ENCODE measurements at places on chromosomes 4 and X.

GRCh38 chrX:50614460-50614859, 143.8 kb upstream of the DGKK start:
- no peak for DNase-seq

DNA sequence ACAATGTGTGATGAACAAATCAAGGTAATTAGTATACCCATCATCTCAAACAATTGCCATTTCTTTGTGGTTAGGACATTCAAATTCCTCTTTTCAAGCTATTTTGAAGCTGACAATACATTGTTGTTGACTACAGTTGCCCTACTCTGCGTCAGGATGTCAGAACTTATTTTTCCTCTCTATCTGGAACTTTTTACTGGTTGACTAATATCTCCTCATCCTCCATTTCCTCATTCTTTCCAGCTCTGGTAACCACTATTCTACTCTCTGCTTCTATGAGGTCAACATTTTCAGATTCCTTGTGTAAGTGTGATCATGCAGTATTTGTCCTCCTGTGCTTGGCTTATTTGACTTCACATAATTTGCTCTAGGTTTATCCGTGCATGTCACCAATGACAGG, 240.5 kb upstream of the HS3ST1 start:
- no peak for DNase-seq

DNA sequence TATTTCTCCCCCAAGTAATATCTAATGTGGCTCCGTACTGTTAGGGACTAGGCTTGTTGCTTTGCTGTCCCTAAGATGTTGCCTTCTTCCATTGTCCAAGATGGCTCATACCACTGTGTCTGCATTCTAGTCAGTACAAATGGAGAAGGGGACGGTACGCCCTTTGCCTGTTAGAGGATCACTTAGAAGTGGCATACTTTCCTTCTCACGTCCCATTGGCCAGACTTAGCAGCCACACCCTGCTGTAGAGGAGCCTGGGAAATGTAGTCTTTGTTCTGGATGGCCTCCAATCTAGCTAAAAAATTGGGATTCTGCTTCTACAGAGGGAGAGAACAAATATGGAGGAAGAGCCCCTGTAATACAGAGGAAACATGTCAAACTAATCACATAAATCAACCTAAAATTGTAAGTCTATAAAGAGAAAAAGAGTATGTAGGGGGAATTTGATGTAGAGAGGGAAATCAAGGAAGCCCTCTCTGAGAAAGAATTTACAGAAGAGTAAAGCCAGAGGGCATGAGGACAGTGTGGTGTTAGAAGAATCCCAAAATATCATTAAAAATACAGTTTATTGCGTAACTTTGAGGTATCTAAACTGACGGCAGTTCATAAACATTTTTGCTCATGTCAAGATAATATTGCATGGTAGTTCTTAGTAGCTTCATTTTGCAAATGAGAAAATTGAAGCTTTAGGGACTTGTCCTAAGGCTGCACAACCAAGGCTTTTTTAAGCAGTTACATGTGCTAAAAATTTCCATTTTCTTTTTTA, 15.1 kb downstream of the PRIMPOL start:
- no peak for DNase-seq

- no peak for DNase-seq
Measured at GRCh38 chrX:44747317-44747716, 96.5 kb upstream of the DUSP21 start.

DNA sequence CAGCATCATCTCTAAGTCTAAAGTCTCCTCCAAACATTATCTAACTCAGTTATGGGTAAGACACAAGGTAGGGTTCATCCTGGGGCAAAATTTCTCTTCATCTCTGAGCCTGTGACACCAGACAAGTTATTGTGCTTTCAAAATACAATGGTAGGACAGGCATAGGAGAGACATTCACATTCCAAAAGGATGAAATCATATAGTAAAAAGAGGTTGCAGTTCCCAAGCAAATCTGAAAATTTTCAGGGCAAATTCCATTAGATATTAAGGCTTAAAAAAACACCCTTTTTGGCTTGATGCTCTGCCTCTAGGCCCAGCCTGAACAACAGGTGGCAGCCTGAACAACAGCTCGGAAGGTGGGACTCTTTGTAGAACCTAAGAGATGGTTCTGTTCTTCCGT, 448.3 kb upstream of the SLIT2 start:
- DNase-seq, result no peak

GRCh38 chr4:13920111-13920875, 292.8 kb upstream of the BOD1L1 start:
- no peak for DNase-seq

DNA sequence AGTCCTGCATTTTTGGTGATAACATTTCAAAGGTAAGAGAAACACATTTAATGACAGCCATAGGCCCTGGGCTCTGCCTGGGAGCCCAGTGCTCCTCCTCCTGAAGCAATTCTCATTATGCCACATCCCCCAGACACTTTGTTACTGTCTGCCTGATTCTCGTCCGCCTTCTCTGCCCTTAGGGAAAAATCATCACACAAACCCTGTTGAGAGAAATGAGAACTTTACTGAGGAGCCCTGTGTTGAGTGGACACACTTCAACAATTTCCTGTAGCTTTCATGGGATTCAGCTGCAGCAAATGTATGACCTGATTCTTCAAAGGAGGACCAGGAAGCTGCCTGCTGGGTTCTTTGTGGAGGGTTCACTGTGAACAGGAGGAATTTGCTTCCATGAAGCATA, 566.5 kb upstream of the FRG1 start:
- no peak for DNase-seq
